ENCODE measurements at places on chromosomes 4 and X. TPM values are rescaled to one million over a fixed set of nuclear protein-coding genes. Genes with fewer than 3 reads are reported as not detected.

The NSD2 gene
- 18.6 TPM for polyA plus RNA-seq

The TRIM75 gene
- 0.02 TPM for polyA plus RNA-seq

The RGN gene
- 2.3 TPM for polyA plus RNA-seq

DNA sequence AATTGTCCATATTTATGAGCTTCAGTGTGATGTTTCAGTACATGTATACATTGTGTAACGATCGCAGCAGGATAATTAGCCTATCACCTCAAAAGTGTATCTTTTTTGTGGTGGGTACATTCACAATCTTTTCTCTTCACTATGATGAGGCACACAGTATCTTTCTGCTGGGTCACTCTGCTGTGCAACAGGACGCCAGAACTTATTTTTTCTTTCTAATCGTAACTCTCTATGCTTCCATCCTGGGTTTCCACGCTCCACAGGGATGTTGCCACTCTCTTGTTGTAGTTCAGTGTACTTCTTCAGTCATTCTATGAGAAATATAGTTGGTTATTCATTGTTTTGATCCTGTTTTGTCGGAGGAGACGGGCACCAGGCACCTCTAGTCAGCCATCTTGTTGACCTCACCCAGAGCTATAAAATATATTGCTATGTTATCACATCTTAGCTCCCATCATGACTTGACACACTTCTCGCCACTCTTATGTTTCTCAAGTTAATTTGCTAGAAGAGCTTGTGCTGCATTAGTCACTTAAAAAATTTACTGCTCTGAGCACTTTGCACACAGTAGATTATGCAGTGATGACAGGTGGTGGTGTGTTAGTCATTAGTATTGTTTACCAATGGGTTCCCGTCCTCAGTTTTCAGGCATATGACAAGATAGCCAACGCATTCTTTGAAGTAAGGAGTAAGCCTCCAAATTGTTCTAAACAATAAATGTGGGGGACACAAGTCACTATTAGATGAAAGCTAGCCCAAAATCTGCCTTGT lies 1002.7 kb upstream of the PCDH7 start:
- no peaks in the 10 kb centered on the region for H3K4me1 ChIP-seq
- no peak overlapping the region for H3K4me3 ChIP-seq
- H3K27me3 ChIP-seq: no peaks in the 10 kb centered on the region
- no peak for DNase-seq
- no peaks in the 10 kb centered on the region for H3K36me3 ChIP-seq
- H3K27ac ChIP-seq: no peak overlapping the region

DNA sequence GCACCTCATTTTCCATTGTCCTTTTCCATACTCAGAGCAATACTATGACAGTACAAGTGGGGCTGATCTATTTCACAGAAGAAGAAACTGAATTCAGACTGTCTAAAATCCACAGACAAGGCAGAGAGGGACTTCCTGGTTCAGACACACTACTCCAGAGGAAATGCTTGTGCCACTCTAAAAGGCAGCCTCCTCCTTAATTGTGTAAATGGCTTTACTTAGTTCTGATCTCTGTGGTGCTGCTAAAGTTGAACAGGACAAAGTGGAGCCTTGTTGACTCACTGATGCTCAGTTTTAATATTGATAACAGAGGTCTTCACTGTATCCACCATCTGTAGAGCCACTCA lies 122.4 kb downstream of the KIT start:
- H3K27ac ChIP-seq: peak overlapping the region; percentile 20
- peak; percentile 10 for DNase-seq
- no peak overlapping the region for H3K4me3 ChIP-seq
- no peaks in the 10 kb centered on the region for H3K27me3 ChIP-seq

- H3K27me3 ChIP-seq: no peaks in the 10 kb centered on the region
- H3K4me1 ChIP-seq: no peaks in the 10 kb centered on the region
- no peak overlapping the region for H3K4me3 ChIP-seq
- no peak for DNase-seq
Measured at GRCh38 chr4:170202721-170203120, 113.0 kb upstream of the AADAT start.

DNA sequence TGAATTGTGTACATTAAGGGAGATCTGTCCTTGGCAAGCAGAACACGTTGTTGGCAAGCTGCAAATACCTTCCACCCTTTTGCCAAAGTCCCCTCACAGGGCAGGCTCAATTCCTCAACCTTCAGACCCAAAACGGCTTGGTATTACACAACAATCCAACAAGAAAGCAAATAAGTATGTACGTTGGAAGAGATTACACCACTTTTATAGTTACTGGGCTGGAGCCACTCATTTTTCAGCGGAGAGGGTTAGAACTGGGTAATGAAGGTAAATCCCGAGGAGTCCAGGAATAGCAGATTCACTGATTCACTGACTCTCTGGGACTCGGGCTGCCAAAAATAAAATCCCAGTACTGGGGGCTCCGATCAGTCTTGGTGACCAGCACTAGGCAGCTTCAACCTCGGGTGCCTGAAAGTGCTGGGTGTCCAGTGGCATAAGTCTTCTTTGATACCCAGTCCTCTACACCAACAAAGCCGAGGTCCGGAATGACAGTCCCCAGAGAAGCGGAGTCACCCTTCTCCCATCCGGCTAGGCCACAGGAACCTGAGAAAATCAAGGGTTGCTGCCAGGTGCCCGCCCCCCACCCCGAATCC lies 587 bp downstream of the TIMM8A start:
- H3K27ac ChIP-seq: no peak overlapping the region
- H3K4me1 ChIP-seq: peaks cover 6% of the 10 kb centered on the region
- no peak for DNase-seq
- H3K4me3 ChIP-seq: peak overlapping the region; percentile 78
- no peaks in the 10 kb centered on the region for H3K27me3 ChIP-seq
- no peaks in the 10 kb centered on the region for H3K36me3 ChIP-seq

- no peak for DNase-seq
- H3K4me1 ChIP-seq: no peaks in the 10 kb centered on the region
- no peak overlapping the region for H3K27ac ChIP-seq
- H3K27me3 ChIP-seq: no peaks in the 10 kb centered on the region
Measured at GRCh38 chr4:141046255-141046654, 87.0 kb downstream of the RNF150 start.

- no peaks in the 10 kb centered on the region for H3K27me3 ChIP-seq
- H3K36me3 ChIP-seq: no peaks in the 10 kb centered on the region
- no peak overlapping the region for H3K4me3 ChIP-seq
- no peaks in the 10 kb centered on the region for H3K4me1 ChIP-seq
- no peak overlapping the region for H3K27ac ChIP-seq
Measured at GRCh38 chr4:102420563-102421398, 75.5 kb upstream of the SLC39A8 start.

- no peak overlapping the region for H3K4me3 ChIP-seq
- H3K36me3 ChIP-seq: peaks cover 15% of the 10 kb centered on the region
- no peaks in the 10 kb centered on the region for H3K27me3 ChIP-seq
Measured at GRCh38 chrX:48487362-48487798, 11.4 kb downstream of the FTSJ1 start.

DNA sequence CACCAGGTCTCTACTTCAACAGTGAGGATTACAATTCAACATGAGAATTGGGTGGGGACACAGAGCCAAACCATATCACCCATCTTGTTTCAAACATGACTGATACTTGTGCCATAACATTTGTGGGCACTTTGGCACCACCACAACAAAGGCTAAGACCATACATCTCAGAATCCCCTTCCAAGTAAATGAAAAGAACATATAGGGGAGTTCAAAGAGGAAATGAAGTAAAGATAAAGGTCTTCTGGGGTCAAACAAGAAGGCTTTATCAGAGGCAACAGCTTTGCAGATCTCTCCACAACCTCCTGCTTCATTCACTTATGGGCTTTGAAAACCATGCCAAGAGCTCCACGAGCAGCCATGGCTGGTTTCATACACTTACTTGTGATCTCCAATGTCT lies 122.7 kb downstream of the ANKRD50 start:
- no peaks in the 10 kb centered on the region for H3K27me3 ChIP-seq
- H3K4me3 ChIP-seq: no peak overlapping the region
- H3K36me3 ChIP-seq: no peaks in the 10 kb centered on the region
- H3K27ac ChIP-seq: no peak overlapping the region
- no peaks in the 10 kb centered on the region for H3K4me1 ChIP-seq
- no peak for DNase-seq

DNA sequence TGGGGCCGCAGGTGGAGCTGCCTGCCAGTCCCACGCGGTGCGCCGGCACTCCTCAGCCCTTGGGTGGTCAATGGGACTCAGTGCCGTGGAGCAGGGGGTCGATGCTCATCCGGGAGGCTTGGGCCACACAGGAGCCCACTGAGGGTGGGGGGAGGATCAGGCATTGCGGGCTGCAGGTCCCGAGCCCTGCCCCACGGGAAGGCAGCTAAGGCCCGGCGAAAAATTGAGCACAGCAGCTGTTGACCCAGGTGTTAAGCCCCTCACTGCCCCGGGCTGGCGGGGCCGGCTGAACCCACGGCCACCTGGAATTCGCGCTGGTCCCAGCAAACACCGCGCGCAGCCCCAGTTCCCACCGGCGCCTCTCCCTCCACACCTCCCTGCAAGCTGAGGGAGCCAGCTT lies 26.1 kb downstream of the VCX2 start:
- H3K27ac ChIP-seq: no peak overlapping the region
- no peaks in the 10 kb centered on the region for H3K27me3 ChIP-seq
- H3K4me3 ChIP-seq: no peak overlapping the region
- no peaks in the 10 kb centered on the region for H3K4me1 ChIP-seq
- DNase-seq: no peak

DNA sequence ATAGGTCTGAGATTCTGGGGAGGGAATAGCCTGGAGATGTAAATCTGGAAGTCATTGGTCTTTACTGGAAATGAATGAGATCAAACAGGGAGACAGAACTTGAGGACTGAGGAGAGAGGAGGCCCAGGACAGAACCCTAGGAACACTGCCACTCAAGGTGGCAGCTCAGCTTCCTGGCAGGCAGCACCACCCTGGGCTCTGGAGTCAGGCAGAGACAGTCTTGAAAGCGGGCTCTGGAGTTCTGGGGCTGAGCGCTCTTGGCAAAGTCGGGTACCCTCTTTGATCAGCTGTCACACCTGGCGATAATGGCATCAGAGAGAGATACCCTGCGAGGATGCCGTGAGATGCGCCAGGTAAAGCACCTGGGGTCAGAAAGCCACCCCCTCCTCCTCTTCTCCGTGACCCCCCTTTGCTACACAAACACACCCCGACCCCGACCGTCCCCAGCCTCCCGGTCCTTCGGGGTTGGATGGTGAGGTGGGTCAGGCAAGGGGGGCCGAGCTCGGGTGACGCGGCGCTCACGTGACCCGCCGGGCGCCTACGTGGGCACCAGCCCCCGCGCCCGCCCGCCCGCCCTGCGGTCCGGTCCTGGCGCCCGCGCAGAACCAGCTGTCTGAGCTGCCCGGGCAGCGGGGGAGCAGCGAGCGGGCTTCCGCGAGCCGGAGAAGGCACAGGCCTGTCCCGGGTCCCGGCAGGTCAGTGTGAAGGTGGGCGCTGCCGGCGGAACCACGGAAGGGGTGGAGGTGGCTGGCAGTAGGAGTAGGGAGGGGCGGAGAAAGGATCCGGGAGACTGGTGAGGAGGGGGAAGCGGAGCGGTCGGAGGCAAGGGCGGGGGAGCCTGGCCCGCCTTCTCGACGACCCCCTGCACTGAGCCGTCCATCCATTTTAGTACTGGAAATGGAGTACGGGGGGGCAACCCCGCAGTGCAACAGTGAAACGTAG lies at the start of gene TCEAL3:
TSS of gene TCEAL3 (plus strand) at position 600 of the 942 bp plus-strand sequence. CDS start 1,102 bp downstream, outside the sequence.
- no peaks in the 10 kb centered on the region for H3K36me3 ChIP-seq
- peak within 1 kb of the TSS; percentile 70 for H3K27ac ChIP-seq
- H3K4me3 ChIP-seq: peak within 1 kb of the TSS; percentile 60
- no peak for DNase-seq

DNA sequence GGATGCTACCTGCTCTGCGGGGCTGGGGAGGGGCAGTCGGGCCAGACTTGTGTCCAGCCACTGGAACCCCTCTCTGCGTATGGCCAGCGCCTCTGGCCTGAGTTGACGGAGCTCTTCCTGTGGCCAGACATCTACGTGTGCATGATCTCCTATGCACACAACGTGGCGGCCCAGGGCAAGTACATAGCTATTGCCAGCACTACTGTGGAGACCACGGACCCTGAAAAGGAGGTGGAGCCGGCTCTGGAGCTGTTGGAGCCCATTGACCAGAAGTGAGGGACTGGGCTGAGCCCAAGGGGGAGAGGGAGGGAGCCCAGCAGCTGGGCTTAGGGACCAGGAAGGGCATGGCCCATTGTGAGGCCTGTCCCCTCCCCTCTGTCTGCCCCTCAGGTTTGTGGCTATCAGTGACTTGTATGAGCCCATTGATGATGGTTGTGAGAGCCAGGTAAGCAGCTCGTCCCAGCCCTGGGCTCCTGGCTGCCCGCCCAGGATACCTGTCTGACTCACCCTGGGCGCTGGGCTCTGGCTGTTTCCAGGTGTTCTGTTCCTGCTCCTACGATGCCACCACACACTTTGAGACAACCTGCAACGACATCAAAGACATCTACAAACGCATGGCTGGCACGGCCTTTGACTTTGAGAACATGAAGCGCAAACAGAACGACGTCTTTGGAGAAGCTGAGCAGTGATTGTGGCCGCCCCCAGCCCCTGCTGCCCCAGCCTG lies 1.8 kb upstream of the FAM50A start:
- H3K27me3 ChIP-seq: no peaks in the 10 kb centered on the region
- DNase-seq: no peak
- H3K27ac ChIP-seq: no peak overlapping the region

DNA sequence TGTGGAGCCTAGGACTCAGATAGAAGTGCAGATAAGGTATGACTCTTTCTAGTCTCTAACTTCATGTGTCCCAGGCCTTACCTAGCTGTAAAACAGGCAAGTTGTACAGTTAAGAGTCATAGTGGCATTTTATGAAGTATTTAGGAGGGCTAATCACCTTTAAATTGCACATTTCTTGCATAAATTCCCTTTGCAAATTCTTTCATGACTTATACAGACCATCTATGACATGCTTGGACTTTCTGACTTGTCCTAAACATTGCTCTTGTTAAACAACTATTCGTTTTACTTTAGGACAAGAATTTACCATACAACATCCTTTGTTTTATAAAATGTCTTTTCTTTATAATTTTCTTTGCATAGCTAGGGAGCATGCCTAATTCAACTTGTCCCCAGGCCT lies 7.8 kb upstream of the RRAGB start:
- H3K27me3 ChIP-seq: no peaks in the 10 kb centered on the region
- H3K36me3 ChIP-seq: no peaks in the 10 kb centered on the region
- no peak overlapping the region for H3K4me3 ChIP-seq

DNA sequence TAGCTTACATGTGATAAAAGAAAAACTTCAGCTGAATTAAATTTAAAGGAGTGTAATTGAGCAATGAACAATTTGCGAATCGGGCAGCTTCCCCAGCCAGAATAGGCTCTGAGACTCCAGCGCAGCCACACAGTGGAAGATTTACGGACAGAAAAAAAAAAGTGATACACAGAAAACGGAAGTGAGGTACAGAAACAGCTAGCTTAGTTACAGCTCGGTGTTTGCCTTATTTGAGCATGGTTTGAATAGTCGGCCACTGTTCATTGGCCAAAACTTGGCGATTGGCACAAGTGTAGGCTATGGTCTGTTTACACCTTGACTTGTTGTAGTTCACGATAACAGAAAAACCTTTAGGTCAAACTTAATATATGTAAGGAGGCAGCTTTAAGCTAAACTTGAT lies 16.7 kb upstream of the SUPT20HL1 start:
- no peak overlapping the region for H3K27ac ChIP-seq
- H3K4me1 ChIP-seq: no peaks in the 10 kb centered on the region
- H3K4me3 ChIP-seq: no peak overlapping the region
- H3K36me3 ChIP-seq: no peaks in the 10 kb centered on the region

All from thymus (tissue), 14 donors.